ENCODE measurements at places on chromosomes 6 and 20.

GRCh38 chr20:35611482-35611881 lies 4.1 kb upstream of the SPAG4 start:
- no peak for DNase-seq

DNA sequence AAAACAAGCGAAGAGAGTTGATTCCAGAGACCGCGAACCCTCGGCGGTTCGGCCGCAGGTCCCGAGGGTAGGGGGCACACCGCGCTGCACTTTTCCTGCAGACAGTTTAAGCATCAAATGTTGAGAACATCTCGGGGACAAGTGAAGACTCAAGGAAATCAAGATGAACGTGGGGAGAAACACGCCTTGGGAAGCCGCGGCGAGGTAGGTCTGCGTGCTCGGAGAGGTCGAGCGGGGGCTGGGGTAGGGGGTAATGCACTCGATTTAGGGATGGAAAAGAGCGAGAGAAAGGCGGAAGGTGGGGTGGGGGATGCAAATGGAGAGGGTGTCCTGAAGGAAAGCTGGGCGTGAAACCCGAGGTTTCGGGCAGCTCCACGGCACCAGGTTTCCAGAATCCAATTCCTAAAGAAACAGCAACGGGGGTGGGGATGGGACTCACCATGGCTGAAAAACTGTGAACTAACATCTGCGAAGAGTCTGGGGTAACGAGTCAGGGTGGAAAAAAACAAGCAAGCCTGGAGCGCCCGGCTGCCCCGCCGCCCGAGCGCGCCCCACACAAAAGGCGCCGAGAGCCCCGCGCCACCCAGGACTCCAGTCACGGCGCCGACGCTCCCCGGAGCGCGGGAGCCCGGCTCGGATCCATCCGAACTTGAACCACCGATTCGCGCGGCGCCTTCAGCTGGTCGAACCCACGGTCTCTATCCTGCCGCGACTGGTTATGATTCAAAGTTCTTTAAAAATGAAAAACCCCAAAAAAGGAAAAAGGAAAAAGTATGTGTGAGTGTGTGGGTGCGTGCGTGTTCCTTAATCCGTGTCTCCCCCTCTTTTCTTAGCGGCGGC lies 3.5 kb downstream of the TFAP2A start:
- no peak for DNase-seq

DNA sequence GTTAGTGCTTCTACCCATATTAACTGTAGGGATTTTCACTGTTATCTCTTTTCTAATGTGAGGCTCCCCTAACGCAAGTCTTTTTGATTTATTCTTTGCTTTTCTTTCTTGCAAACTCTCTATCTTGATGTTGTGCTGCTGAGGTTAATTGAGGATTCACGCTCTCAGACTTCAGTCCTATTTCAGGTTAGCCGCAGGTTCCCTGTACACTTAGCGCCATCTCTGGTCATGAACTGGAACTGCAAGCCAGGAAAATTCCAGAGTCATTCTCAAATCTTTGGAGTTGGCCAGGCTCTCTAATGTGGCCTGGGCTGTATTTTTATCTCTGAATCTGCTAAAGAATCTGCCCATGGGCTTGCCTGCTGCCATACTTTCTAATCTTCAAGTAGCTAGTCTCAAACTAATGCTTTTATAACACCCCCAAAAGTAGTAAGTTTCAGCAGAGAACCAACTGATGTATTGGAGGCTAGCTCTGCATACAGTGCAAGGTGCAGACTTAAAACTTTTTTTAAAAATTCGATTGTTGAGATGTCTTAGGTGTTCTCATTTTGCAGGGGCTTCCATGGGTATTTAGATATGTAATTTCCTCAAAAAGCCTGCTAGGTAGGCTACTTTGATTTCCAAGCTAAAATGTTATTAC lies 91.1 kb upstream of the OPRM1 start:
- DNase-seq, result no peak

GRCh38 chr20:39676857-39677391 lies 714.8 kb downstream of the DHX35 start:
- DNase-seq, result no peak

DNA sequence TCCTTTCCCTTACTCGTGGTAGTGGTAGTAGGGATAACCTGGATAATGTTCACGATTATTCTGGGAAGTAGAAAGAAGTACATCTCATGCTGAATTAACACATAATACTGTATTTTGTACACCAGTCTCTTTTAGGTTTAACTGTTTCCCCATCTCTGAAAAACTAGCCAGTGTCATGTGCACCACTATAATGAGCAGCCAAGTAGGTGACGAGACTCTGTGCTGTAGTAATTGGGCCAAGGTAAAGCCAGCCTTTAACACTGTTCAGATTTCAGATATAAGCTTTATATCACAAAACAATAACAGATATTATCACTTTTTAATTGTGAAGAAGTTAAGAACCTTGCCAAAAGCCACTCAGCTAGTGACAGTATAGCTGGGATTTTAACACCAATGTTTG lies 100.9 kb upstream of the ENPP5 start:
- no peak for DNase-seq

GRCh38 chr20:31870726-31871617 lies 538 bp downstream of the TTLL9 start:
- no peak for DNase-seq
